ENCODE measurements at places on chromosomes 13 and 19.
A peak's percentile ranks its signal among the peaks of the same experiment; 100 is the strongest.

DNA sequence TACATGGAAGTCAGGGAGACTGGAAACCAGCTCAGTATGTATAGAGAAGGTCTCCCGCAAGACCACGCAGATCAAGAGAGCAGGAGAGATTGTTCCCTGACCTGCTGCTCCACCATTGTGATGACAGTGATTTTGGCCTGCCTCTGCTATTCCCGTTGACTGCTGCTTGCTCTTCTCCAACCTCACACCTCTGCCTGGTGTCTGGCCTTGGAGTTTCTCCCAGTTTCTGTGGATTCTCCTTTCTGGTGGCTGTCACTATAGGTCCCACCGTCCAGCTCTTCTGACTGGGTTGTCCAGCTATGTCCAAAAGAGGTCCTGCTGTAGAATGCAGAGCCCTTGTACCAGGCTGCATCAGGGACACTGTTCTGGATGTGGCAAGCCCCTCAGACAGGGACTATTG, 171.7 kb downstream of the DNAJC15 start:
- DNase-seq, result no peak

GRCh38 chr13:44191504-44192171, 182.0 kb upstream of the SERP2 start:
- no peak for DNase-seq

- no peak for DNase-seq
Observed at GRCh38 chr13:27622102-27622820, 569 bp downstream of the POLR1D start.

DNA sequence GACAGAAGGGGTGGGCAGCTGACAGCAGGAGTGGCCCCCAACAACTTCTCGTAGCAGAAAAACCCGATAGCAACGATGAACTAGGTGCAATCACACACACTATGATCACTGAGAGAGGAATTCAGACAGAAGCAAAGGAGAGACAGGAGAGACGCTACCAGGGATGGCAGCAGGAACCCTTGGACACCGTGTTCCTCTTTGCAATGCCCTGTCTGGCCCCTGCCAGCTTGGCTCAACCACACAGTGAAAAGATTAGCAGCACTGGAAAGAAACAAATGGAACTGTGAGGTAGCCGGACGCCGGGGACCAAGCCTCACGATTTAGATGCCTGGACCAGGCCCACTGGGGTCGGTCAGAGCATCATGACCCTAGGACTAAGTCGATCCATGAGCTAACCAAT, 23.6 kb downstream of the DCAF15 start:
- DNase-seq, result no peak

DNA sequence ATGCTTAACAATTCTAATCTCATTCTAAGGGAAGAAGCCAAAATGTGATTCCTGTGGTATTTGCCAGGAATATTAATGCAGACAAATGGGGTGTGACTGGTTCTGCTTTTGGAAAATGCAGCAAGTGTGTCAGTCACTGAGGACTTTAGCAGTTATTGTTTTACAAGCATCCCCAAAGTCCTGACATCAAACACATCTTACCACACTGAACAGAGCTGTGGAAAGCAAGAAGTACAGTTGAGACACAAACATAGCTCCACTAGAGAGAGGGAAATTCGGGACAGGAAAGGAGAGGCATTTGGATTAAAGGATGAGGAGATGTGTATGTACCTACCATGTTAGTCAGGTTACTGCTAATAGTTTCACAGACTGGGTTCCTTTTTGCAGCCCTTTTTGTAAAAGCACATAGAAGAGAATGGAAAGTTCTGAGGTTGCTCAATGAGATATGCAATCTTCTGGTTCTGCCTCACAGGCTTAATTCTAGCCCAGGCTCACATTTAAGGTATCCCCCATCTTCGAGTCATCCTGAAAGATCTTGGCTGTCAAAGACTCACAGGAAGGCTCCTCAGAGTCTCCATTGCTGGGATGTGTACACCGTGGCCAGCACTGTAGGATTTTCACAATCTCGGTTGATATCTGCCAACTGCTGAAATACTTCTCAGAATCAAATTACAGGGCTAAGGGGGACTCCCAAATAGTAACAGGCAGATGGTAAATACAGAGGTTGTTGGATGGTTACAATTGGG, 316.6 kb downstream of the DNAJC15 start:
- DNase-seq, result no peak

- no peak for DNase-seq
Observed at GRCh38 chr13:78228211-78228610, 309.6 kb upstream of the EDNRB start.

DNA sequence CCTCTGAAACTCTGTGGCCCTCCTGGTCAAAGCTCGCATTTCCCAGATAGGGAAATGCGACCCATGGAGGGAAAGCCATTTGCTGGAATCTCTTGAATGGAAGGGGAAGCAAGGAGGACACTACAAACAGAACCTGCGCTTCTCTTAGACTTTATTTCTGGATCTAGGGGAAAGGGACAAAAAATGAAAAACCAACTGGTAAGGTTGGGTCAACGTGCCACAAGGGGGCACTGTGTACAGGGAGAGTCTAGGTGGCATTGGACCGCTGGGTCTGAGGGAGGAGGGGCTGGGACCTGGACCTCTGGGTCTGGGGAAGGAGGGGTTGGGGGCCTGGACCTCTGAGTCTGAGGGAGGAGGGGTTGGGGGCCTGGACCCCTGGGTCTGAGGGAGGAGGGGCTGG, 5.0 kb downstream of the KLK4 start:
- DNase-seq, result no peak

DNA sequence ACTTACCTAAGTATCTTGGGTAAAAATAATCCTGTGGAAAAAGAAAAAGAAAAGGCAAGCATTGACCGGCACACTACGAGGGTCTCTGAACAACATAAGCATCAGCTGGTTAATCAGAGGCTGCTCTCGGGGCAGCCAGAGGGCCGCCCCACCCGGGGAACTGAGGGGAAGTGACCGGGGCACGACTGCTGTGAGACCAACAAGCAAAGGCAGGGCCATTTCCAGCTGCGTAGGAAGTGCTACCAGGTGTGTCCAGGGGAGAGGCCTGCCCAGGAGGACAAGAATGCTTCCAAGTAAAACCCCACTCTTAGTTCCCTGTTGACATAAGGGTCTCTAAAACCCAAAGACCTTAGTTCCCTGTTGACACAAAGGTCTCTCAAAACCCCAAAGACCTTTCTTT, 15.9 kb downstream of the GAS6 start:
- no peak for DNase-seq

DNA sequence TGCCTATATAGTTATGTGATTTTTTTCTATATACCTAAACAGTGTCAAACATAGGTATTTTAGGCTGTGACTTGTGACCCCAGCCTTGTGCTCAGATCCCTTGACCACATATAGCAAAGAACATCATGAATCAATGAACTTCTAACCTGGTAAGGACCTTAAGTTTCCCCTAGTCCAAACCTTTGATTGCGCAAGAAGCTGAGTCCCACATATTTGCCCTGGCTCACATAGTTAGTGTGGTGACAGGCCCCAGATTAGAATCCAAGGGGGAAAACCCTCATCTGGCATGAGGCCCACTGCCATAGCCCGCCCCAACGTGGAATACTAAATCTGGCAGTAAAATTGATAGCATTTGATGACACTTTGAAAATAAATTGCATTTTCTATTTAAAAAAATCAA, 171.8 kb downstream of the MZT1 start:
- DNase-seq, result no peak

DNA sequence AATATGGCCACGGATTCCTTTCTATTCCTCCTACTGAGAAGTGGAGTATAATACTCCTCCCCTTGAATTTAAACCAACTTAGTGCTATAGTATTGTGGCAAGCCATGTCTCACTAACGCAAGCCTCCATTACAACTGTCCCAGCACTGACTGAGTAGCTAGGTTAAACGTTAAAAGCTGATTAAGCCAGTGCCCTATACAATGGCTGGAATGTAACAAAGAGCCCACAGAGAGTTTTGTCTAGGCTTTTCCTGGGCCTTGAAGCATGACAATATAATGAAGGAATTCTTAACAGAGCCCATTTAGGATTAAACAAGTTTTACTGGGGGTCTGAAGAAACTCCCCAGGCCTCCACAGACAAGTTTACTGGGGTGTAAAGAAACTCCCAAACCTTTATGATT, 254.5 kb upstream of the DACH1 start:
- DNase-seq, result no peak

DNA sequence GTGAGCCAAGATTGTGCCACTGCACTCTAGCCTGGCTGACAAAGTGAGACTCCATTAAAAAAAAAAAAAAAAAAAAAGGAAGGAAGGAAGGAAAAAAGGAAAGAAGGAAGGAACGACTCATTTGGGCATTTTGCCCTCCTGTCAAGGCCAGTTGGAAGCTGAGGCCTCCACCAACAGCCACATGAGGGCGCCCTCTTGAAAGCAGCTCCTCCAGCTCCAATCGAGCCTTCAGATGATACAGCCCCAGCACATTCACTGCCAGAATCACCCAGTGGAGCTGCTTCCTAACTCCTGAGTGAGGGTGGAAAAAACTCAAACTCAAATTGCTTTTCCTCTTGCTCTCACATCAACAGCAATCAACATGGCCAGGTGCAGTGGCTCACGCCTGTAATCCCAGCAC, 40.9 kb downstream of the GNG7 start:
- DNase-seq, result no peak

- no peak for DNase-seq
Observed at GRCh38 chr19:47096100-47096704, 17.4 kb downstream of the ZC3H4 start.

- DNase-seq, result no peak
Observed at GRCh38 chr13:97535614-97536013, 101.6 kb downstream of the RAP2A start.

- DNase-seq, result no peak
Observed at GRCh38 chr19:51434456-51434855, 17.0 kb upstream of the SIGLEC10 start.

- DNase-seq, result no peak
Observed at GRCh38 chr13:90726375-90726774, 621.1 kb upstream of the MIR17HG start.

- DNase-seq, result no peak
Observed at GRCh38 chr19:47056411-47056810, 8.0 kb upstream of the TMEM160 start.

- peak; percentile 66 for DNase-seq
Observed at GRCh38 chr13:43054803-43055802, 31.7 kb downstream of the DNAJC15 start.

DNA sequence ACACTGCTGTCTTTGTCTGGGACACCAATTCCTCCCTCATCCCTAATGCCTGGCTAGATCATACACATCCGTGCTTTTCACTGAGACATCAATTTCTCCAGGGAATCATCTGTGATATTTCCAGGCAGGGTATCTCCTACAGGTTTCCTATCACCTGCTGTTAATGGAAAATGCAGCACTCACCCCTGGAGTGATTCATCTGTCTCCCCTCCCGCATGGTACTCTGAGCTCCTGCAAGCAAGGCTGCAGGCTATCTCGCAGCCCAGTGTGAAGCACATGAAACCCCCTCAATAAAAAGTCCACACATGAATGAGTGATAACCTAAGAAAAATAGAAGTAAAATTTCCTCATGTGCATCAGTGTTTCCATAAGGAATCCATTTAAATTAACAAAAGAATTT, 38.5 kb downstream of the SERTM1 start:
- DNase-seq, result no peak

GRCh38 chr19:472005-472858, 11.4 kb upstream of the SHC2 start:
- no peak for DNase-seq

DNA sequence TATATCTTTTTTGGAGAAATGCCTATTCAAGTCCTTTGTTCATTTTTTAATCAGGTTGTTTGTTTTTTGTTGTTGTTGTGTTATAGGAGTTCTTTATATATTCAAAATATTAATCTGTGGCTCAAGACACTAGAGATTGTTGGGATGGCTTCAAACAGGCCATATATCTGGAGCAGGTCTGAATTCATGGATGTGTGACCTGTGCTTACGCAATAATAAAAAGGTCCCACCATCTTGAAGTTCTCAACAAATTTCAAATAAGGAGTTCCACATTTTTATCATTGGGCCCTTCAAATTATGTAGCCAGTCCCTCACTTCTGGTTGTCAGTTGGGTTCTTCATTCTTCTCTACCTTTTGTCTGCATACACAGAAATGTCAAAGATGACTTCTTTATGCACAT, 17.7 kb upstream of the NUDT15 start:
- DNase-seq, result no peak

GRCh38 chr19:39405958-39406655, 540 bp upstream of the ZFP36 start:
- no peak for DNase-seq

DNA sequence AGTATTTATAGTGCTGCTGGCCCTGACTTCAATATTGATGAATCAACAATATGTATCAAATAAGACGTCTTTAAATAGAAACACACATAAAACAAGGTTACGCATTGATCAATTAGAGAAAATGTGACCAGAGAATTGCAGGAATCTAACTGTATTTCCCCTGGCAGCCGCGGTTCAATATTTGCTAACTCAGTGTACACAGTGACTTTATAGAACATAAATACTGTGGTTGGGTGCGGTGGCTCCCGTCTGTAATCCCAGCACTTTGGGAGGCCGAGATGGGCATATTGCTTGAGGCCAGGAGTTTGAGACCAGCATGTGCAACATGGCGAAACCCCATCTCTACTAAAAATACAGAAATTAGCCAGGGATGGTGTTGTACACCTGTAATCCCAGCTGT, 22.8 kb upstream of the UPF3A start:
- DNase-seq, result no peak

All from AG04450 (cell line).